CD8-positive, alpha-beta T cell (primary cell): ENCODE measurements at places on chromosomes 2 and 18. TPM values are rescaled to one million over a fixed set of nuclear protein-coding genes. Genes with fewer than 3 reads are reported as not detected.

Gene CAPN14
- 0.08 TPM for total RNA-seq

Gene C2orf76
- 5.8 TPM for total RNA-seq

Gene PROKR1
- not detected for total RNA-seq

Gene IL1F10
- total RNA-seq: not detected

Gene SULT1C4
- not detected for total RNA-seq

Gene LAMA3
- total RNA-seq: not detected

DNA sequence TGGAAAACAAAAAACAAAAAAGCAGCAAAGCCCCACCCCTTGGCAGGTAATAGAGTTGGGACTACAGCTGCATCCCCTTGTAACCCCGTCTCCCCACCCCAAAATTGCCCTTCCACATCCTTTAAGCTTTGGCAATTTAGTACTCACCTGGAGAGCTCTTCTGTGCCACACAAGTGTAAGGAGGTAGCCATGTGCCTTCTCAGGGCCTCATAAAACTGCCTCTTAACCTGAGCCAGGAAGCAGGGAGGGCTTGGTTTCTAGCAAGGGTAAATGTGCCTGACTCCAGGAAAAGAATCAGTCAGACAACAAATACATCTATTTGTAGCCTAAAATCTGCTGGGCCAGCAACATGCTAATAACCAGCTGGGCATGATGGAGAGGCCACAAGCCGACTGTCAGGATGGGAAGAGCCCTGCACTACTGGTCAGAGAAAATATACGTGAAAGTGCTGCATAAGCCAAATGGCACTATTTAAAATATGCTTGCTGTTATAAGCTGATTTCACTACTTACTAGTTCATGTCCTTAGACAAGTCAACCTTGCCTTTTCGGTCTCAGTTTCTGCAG, 46.3 kb downstream of the NOP58 start:
- no peak for DNase-seq

- DNase-seq: no peak
These were observed 25.7 kb downstream of the ABHD3 start for GRCh38 chr18:21678859-21679258.

- no peak for DNase-seq
These were observed 308.6 kb downstream of the AKAIN1 start for GRCh38 chr18:4888251-4889040.

- no peak for DNase-seq
These were observed 5.8 kb downstream of the OXER1 start for GRCh38 chr2:42757981-42758740.

- DNase-seq: no peak
These were observed 38.7 kb downstream of the ZC3H8 start for GRCh38 chr2:112216167-112216566.

DNA sequence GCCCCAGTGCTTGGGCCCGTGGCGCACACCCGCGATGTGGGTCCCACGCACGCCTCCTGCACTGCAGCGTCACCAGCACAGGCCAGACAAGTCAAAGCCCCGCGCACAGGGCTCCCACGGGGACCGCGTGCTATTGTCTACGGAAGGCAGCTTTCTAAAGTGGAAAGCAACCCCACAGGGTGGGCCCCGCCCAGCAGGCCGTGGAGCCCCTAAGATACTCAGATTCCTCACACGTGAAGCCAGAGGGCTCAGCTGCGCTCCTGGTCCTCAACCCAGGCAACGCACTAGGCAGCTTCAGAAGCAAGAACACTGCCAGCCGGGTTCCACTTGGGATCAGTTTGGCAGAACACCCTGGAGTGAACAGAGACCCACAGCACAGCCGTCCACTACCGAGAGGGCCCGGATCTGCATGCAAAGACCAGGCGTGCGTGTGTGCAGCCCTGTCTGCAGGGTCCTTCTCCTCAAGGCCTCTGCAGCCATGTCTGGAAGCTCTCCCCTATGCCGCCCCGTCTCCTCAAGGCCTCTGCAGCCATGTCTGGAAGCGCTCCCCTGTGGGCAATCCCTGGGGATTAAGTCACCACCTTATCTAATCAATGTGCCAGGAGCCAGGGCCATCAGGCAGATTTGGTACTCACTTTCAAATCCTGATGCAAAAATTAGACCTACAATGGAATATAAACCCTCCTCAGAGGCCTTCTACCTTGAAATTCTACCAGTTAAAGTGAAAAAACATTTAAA, 231.3 kb downstream of the HDAC4 start:
- DNase-seq: no peak

GRCh38 chr2:235623111-235623510, 129.3 kb downstream of the AGAP1 start:
- no peak for DNase-seq
